ENCODE measurements at places on chromosomes 4 and X.

GRCh38 chr4:25654971-25655963 is at the start of gene SLC34A2:
Gene SLC34A2 (plus strand): TSS chr4:25655851. CDS start chr4:25662501, 6,650 bp downstream.
- DNase-seq: no peak

- DNase-seq: no peak
Observed at GRCh38 chrX:130523460-130524394, 121.9 kb downstream of the RBMX2 start.

GRCh38 chrX:72366178-72366577 is 60.5 kb upstream of the CITED1 start:
- DNase-seq: no peak

DNA sequence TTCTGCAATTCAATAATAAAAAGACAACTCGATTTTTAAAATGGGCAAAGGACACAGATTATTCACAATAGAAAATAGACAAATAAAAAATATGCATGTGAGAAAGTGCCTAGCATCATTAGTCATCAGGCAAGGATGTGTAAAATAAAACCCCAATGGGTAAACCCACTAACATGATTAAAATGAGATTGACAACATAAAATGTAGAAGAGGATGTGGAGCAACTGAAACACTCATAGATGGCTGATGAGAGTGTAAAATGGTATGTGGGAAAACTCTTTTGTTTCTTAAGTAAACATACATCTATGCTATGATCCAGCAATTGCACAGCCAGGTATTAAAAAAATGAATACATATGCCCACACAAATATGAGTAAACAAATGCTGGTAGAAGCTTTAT is 177.6 kb downstream of the IQCM start:
- DNase-seq: no peak

- no peak for DNase-seq
Observed at GRCh38 chr4:7917669-7918068, 22.0 kb downstream of the AFAP1 start.

GRCh38 chrX:140507223-140507981 is 2.5 kb upstream of the SOX3 start:
- no peak for DNase-seq

- DNase-seq: no peak
Observed at GRCh38 chr4:12973522-12973921, 510.6 kb downstream of the RAB28 start.

GRCh38 chr4:150010525-150011126 is 67.6 kb upstream of the DCLK2 start:
- peak; percentile 31 for DNase-seq

DNA sequence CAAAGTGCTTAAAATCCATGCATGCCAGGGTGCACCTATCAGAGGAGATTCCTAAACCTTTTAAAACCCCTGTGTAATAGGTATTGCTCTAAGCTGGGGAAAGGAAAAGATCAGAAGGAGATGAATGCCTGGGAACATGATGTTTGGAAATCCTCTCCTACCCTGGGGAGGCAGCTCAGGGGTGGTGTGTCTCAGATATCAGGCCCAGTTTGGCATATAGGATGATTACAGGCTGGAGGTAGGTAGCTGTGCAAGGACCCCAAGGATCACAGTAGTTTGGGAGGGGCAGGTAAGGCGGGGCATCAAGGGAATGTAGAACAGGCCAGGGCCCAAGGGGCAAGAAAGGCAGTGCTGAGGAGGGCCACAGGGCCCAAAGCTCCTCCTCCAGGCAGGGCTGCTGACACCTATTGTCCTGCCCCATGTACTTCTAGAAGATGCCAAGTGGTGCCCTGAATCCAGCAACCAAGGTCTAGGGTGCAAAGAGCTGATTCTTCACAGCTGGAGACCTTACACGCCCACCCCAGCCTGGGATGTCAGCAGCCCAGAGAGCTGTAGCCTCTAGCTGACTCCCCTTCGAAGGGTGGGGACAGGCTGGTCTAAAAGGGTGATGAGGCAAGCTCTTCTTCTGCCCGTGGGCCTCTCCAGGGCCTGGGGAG is 17.6 kb downstream of the SASH3 start:
- no peak for DNase-seq

- DNase-seq: no peak
Observed at GRCh38 chr4:76690011-76690905, 207.7 kb downstream of the SOWAHB start.

DNA sequence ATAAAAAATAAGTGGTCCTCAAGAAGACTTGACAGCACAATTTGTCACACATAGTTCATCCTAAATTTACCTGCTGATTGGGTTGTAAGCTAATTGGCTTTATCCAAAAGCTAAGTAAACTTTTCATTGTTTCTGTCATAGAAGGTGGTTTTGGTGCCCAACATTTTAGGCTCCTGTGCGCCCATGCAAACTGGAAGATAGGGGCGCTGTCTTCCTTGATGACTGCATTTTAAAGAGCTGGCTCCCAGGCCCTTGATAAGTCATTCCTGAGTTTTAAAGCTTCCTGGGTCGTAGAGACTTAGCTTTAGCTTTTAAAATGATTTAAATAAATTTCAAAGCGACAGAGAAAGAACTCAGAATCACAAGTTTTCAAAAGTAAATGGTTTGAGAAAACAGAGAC is 625.4 kb upstream of the GALNT7 start:
- no peak for DNase-seq

DNA sequence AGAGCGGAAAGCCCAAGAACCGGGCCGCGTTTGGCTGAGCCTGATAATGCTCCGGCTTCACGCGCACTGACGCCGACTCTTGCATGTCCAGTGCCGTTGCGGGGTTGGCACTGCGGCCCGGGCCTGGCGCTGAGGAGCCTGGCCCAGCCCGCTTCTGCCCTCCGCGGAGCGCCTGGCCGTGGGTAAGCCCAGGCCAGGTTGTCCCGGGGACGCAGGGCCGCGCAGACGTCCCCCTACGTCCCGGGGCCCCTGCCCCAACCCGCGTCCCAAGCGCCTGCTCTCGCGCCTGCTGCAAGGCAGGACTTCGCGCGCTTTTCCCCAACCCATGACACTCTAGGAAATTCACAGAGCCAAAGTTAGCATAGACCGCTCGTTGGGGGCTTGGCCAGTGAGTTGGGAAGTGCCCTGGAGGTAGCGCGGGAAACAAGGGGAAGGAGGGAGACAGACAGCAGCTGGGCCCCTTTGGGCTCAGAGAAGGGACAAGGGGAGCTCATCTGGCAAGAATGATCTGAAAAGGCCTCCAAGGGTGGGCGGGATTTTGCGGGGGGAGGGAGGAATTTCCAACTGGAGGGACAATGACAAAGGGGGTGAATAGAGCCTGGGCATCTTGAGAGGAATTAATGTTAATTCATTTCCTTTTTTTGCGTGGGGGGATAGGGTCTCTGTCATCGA is 665 bp upstream of the LRPAP1 start:
- DNase-seq: no peak

DNA sequence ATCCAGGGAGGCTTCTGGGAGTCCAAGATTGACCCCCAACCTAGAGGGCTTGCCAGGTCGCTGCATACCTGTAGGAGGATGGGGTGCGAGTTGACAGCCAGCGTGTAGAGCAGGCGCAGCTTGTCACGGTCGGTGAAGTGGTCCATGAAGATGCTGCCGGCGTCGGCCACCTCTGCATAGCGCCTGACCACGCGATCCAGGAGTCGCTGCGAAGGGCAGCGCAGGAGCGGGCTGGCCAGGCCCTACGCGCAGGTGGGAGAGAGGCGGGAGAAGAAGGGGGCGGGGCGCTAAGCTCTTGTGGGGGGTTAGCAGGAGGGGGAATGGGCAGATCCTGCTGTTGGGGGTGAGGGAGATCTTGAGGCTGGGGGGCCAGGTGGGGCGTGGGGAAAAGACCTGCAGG is 43.0 kb downstream of the DIPK2B start:
- DNase-seq: no peak

GRCh38 chrX:148577741-148578140 is 77.3 kb downstream of the AFF2 start:
- DNase-seq: no peak

GRCh38 chr4:9924750-9925149 is 96.5 kb downstream of the SLC2A9 start:
- DNase-seq: no peak

DNA sequence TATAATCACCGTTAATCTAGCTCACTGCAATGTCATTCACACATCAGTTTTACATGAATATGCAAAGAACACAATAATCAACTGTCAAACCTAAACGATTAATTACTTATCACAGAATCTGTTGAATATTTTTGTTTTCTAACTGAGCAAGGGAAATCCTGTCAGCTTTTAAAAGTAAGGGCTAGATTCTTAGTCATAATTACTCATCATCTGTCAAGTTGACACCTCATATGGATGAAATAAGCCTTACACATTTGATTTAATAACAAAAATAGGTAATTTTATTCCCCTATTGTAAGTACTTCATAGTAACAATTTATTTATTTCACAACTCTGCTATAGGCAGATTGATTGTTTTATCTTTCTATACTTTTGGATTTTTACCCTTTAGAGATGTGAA is 32.7 kb downstream of the TMA16 start:
- DNase-seq: no peak
